Stimulated activated CD8-positive, alpha-beta memory T cell treated with anti-CD3 and anti-CD28 coated beads, Interleukin-4, amount 100 ng/mL, for 4 hours (primary cell): ENCODE measurements at places on chromosomes 2 and 18.

- no peak for DNase-seq
Observed at GRCh38 chr2:27963472-27963871, 72.9 kb downstream of the BABAM2 start.

DNA sequence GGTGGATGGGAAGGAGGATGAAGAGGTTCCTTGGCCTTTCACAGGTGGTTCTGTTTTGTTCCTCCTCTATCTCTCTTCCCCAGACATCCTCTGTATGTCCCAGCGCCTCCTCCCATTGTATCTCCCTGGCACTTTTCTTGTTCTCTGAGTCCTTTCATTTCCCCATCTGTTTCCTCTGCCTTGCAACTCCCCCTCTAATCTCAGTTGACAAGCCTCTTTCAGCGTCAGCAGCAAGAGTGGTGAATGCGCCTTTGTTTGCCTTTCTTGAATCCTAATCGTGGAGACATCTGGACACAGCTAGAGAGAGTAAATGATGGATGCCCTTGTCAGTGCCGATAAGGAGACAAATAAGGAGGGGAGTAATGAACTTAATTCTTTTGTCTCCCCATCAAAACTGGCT is 167.0 kb downstream of the NDUFA10 start:
- DNase-seq, result no peak

DNA sequence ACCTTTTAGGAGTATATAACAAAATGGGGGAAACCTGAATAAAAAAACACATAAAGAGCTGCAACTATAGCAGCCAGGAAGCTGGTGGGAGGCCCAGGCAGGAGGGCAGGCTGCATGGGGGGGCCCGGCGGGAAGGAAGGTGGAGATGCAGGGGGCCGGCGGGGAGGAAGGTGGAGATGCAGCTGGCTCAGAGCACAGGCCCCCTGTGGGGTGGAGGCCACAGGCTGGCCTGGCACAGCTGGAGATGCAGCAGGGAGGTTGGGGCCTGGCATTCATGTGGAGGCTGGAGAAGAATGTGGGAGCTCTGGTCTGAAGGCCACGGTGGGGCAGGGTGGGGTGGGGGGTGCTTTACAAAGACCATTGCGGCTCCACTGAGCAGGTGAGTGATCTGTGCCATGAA is 31.4 kb downstream of the FAM228A start:
- DNase-seq, result no peak

DNA sequence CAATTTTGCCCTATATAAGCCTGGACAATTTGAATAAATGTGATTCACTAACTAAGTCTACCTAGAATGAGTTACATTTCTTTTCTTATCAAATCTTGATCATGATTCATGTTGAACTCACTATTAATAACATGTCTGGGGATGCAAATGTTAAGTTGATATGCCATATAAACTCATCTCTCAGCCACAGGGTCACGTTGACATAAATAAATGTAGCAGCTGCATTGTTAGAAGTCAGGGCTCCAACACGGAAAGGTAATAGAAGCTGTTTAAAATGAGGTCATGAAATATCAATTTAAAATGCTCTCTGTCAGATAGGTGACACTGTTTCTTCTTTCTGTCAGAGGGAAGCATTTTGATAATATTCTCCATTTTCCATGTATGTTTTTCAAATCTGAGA is 521.9 kb downstream of the CCDC85A start:
- no peak for DNase-seq

DNA sequence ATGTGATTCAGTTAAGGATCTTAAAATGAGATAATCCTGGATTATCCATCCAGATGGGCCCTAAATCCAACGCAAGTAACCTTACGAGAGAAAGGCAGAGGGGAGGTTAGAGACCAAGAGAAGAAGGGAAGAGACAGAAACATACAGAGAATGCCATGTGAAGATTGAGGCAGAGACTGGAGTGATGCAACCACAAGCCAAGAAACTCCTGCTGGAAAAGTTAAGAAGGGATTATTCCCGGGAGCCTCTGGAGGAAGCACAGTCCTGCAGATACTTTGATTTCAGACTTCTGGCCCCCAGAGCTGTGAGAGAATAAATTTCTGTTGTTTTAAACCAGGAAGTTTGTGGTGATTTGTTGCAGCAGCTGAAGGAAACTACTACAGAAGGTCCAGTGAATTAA is 992.7 kb downstream of the BCL11A start:
- no peak for DNase-seq

DNA sequence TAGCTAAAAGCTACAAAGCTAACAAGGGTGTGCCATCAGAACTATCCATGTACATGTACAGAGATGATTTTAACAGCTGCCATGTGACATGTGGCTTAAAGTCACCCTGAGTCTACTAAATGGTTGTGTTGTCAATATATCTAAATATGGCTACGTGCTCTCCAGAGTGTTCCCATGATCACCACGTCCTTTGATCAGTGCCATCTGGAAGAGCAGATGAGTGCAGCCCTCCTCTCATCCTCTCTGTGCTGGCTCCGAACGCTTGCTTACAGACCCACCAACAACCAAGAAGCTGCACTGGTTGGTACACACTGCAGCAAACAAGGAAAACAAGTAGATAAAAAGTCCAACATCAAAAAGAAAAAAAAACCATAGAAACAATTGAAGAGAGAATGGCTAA is 88.6 kb upstream of the NARS1 start:
- no peak for DNase-seq
